ENCODE measurements at places on chromosomes 12 and 14.

- peak; percentile 57 for DNase-seq
These were observed 136.3 kb downstream of the ITPR2 start for GRCh38 chr12:26696613-26697092.

GRCh38 chr14:32014057-32014456 is 63.0 kb upstream of the ARHGAP5 start:
- no peak for DNase-seq

- DNase-seq: no peak
These were observed 8.8 kb downstream of the WASHC3 start for GRCh38 chr12:102053062-102053349.

- no peak for DNase-seq
These were observed 215.4 kb upstream of the DCN start for GRCh38 chr12:91397866-91398532.

DNA sequence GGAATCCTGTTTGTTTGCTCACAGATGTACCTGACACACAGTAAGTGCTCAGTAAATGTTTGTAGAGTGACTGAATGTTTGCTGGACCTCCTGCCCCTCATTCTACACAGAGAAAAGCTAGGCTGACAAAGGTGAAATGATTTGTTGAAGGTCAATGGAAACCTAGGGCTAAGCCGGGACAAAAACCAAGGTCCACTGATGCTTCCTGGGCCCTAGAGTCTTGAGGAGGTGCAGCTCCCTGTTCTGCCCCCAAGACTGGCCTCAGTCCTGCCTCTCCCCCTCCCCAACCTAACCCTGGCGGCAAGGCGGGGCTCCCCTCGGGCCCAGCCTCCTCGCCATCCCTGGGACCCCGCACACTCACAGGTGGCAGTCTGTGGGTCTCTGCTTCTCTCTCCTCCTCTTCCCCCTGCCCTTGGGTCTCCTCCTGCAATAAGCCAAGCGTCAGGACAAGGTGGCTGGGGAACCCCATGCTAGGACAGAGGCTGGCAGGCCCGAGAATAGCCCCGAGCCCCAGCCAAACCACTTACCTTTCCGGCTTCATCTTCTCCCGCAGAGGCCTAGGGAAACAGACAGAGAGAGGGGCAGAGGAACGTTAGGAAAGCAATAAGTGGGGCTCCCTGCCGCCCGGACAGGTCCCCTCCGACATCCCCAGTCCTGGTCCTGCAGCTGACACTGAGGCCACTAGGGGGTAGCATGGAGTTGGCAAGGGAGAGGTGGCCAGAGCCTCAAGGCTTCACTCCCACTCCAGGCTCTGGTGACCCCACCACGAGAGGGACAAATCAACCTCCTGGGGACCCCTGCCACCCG is 9.3 kb downstream of the PGF start:
- peak; percentile 81 for DNase-seq

GRCh38 chr14:22837114-22837749 is 847 bp downstream of the MMP14 start:
- peak; percentile 41 for DNase-seq

GRCh38 chr12:53807322-53807860 is 55.6 kb upstream of the CISTR start:
- no peak for DNase-seq

- no peak for DNase-seq
These were observed 3.8 kb downstream of the ASIC1 start for GRCh38 chr12:50061171-50061570.

- DNase-seq: no peak
These were observed 15.3 kb upstream of the BDKRB2 start for GRCh38 chr14:96189281-96189711.

- peak; percentile 75 for DNase-seq
These were observed 11.2 kb upstream of the FKBP11 start for GRCh38 chr12:48936379-48936979.

DNA sequence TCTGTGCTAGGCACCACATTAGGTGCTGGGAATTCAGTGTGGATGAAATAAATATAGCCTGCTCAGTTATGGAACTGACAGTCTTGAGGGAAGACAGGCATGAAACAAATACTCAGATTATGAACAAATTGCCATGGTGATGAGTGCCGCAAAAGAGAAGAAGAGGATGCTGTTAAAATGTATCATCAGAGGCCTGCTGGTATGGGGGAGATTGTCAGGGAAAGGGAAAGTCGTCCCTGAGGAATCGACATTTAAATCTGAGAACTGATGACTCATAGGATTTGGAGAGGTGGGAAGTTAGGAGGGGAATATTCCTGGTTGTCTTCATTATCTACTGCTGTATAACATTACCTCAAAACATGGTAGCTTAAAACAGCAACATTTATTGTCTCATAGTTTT is 42.0 kb downstream of the PPP1R36 start:
- no peak for DNase-seq

DNA sequence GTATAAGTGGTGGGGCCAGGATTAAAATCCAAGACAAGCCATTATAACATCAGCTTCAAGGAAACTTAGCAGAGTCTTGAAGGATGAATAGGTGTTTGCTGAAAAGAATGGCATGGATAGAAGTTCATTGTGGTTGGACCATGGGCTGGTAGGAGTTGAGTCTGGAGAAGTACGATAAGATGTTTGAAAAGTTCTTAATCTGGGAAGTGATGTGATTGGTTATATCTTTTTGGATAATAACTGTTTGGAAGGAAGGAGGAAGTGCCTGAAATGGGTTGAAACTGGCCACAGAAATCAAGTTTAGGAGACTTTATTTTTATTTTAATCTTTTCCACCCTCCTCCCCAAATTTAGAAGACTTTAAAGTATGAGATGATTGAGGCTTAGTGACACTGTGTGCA is 4.9 kb downstream of the DENR start:
- no peak for DNase-seq

DNA sequence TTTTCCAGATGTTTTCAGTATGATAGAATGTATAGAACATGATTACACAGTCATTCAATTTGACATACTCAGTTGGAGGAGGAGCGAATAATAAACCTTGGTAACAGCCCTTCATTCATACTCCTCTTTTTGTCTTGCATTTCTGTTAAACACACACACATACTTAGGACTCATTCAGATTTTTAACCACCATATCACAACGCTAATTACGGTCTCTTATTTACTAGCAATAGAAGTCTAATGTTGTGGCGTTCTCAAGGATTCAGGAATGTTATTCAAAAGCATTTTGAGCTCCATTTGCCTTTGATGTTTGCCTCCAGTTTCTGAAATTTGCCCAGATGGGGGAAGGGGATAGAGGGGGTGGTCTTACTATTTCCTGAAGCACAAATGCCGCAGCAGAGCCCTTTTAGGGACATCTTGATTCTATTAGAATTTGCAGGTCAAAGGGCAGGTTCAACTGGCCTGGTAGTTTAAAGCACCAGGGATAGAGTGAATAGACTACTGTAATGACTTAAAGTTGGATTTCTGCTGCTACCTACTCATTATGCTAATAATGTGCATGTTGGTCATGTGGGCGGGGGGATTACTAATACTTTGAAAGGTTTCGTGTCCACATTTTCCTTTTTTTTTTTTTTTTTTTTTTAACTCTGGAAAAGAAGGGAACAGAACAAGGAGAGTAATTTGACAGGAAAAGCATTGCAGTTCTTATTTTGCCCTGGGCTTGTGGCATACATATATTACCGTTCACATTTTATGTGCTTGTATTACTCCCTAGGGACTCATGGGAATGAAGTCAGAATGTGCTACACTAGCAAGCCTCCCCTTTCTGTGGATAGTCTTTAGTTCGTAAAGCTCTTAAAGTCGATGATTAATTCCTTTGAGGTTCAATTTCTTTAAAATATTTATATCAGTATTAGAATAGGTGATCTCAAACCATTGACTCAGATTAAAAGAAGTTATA is 226.8 kb downstream of the FBXL14 start:
- DNase-seq: no peak

- DNase-seq: no peak
These were observed 473.8 kb downstream of the RAD51B start for GRCh38 chr14:68293404-68293803.

GRCh38 chr12:116547955-116548501 is 11.2 kb upstream of the MAP1LC3B2 start:
- DNase-seq: no peak

- DNase-seq: no peak
These were observed 14.0 kb upstream of the DPF3 start for GRCh38 chr14:72907886-72908285.

- peak; percentile 29 for DNase-seq
These were observed 762 bp downstream of the PPP2R5E start for GRCh38 chr14:63542231-63542999.

- peak; percentile 82 for DNase-seq
These were observed 1330.7 kb upstream of the TMEM132C start for GRCh38 chr12:126936181-126936851.

GRCh38 chr14:75631453-75631831 is 29.2 kb downstream of the ERG28 start:
- DNase-seq: no peak

- peak; percentile 55 for DNase-seq
These were observed 2.6 kb upstream of the WNK1 start for GRCh38 chr12:749751-750270.

GRCh38 chr12:104701301-104701700 is 244.6 kb downstream of the CHST11 start:
- no peak for DNase-seq

DNA sequence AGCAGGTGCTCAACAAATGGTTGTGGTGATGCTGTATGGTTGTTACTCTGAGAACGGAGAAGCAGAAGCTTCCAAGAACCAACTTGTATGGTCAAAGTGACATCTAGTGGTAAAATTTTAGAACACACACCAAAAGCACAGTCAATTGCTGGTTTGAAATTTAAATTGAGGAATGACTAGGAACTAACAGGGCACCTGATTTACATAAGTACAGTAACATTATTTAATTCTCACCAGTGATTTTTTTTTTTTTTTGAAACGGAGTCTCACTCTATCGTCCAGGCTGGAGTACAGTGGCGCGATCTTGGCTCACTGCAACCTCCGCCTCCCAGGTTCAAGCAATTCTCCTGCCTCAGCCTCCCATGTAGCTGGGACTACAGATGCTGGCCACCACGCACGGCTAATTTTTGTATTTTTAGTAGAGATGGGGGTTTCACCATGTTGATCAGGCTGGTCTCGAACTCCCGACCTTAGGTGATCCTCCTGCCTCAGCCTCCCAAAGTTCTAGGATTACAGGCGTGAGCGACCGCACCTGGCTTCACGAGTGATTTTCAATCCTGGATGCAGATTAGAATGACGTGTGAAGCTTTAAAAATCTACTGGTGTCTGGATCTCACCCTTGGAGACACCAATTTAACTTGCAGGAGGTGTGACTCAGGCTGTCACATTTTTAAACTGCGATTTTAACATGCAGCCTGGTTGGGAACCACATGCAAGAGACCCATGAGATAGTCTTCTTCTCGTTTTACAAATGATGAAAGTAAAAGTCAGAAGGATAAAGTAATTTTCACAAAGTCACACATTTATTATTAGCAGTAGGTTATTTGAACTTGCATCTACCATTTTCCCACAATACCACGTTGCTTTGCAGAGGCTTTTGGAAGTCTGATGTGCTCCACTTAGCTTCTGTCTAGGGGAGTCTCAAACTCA is 14.1 kb upstream of the NUMB start:
- peak; percentile 67 for DNase-seq

- no peak for DNase-seq
These were observed 55.8 kb upstream of the CCDC175 start for GRCh38 chr14:59632381-59632780.

DNA sequence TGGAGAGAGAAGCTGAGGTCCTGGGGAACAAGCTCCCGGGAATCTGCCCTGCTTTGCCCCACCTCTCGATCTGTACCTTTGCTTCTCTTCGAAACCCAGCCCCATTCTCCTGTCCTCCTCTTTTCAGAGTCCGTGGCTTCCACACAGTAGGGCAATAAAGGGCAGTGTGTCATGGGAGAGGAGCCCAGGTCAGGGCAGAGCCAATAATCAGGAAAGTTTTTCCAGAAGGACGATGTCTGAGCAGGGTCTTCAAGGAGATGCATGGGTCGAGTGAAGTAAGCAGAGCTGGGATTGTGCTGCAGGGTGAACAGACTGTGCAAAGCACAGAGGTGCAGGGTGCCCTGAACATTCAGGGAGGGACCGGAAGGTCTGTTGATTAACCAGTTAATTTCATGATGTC is 22.1 kb upstream of the SERPINA4 start:
- DNase-seq: no peak

- no peak for DNase-seq
These were observed 23.6 kb upstream of the OR4K2 start for GRCh38 chr14:19851365-19851764.

DNA sequence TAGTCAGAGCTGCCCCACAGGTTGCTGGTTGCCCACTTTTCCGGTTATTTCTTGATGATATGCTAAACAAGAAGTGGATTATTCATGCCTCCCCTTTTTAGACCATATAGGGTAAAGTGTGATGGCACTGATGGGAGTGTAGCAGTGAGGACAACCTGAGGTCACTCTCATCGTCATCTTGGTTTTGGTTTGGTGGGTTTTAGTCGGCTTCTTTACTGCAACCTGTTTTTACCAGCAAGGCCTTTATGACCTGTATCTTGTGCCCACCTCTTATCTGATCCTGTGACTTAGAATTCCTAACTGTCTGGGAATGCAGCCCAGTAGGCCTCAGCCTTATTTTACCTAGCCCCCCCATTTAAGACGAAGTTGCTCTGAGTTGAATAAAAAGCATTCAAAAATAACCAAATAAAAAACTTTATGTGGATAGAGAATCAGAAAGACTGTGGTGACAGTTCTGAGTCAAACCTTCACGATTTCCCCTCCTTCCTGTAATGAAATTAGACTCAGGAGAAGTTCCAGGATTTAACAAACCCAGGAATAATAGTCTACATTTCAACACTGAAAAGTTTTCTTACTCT is 144.2 kb downstream of the PAWR start:
- no peak for DNase-seq

- no peak for DNase-seq
These were observed 1.1 kb downstream of the NOC4L start for GRCh38 chr12:132145334-132145733.

- DNase-seq: no peak
These were observed 38.0 kb upstream of the CCDC60 start for GRCh38 chr12:119296535-119296934.

GRCh38 chr12:64650762-64651161 is 40.5 kb downstream of the RASSF3 start:
- no peak for DNase-seq

DNA sequence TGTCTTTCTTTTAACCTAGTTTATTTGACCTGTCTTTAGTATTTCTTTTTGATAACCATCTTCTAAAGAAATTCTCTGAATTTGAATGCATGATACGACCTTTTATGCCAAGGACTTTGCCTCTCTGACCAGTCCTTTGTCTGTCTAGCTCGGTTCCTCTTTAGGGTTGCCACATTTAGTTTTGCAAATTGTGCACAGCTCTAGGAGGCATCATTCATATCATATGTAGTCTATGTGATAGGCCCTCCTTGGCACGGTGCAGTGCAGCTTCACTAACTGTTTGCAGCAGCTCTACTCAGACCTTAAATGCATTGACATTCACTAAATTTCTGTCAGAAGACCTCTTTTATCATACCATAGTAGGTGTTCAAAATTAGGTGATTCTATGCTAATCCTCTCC is 75.6 kb downstream of the USP15 start:
- DNase-seq: no peak

GRCh38 chr12:108702595-108703320 is 28.6 kb downstream of the CORO1C start:
- no peak for DNase-seq

Data from hematopoietic multipotent progenitor cell treated with erythropoietin and hydrocortisone succinate and interleukin-3 and kit ligand, for 17 days (in vitro differentiated cells).